ENCODE measurements at places on chromosomes 7 and 10.

DNA sequence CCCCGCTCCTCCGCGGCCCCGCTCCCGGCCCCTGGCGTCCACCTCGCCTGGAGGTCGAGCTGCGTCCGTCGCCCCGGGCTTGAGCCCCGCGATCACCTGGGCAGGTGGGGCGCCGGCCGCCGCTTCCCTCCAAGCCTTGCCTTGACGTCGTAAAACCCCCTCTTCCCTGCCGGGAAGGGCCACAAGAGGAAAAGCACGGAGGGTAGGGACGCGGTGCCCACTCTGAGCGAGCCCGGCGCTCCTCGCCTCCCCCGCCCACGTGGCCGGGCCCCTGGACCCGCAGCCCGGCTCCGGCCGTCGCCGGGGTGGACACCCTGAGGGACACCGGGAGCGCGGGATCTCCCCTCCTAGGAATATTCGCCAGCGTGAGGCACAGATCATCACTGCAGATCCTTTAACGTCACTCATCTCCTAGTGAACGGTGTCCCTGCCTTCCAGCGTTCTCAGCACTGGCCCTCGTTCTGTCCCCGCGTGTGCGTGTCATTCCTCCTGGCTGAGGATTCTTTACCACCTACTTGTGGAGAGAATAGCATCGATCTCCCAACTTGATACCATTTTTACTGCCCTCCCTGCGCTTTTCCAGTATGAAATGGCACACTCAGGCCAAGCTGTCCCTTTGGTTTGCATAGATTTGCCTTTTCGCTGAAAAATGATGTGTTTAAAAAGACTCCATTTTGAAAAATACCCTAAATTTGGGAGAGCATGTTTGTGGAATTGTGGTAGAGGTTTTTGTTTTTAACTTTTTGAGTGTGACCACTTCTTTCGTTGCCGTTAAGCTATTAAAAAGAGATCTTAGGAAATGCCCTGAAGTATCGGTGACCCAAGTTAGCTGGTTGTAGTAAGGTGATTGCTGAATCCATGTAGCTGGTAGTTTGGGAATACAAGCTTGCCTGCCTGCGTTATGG, 649 bp downstream of the ACTR3B start:
- no peak for DNase-seq

DNA sequence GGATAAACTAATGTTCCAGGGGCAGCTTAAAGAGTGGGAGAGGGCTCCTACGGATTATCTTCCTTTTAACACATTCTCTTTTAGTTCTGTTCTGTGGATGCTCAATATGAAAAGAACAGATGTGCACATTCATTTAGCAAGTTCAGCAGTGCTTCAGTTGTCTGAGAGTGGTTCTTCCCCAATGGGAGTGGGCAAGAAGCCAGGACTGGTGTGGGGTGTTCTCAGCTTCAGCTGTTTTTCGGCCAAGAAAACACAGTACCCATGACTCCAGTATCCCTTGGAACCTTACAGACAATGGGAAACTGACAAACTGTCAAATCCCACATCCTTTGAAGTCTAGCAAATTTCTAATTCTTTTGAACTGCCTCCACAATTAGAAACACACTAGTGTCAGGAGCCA, 71.5 kb upstream of the LRRC17 start:
- DNase-seq: no peak

- DNase-seq: no peak
Measured at GRCh38 chr10:81082621-81083376, 545.1 kb downstream of the SH2D4B start.

DNA sequence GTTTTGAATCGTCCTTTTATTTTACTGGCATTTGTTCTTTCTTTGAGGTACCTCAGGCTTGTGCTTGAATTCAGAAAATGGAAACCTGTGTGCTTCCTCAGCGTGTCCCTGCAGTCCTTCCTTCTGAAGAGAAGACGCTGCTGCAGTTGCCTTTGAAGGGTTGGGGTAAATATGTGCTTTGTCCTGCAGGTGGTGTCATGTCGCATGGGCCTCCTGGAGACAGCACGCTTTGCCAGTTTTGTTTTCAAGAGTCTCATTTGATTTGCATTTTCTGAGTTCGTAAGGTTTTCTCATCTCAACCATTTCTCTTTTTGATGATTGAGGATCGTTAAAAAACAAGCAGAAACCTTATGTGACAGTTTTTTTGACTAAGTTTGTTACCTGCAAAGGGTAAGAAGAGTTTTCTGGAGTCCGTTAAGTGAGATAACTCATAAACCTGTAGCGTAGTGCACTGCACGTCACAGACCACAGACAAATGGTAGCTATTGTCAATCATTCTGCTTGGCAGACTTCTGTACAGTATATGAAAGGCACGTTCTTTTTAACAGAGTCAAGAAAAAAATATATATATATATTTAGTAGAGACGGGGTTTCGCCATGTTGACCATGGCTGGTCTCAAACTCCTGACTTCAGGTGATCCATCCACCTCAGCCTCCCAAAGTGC, 57.0 kb downstream of the CDC123 start:
- DNase-seq: no peak

DNA sequence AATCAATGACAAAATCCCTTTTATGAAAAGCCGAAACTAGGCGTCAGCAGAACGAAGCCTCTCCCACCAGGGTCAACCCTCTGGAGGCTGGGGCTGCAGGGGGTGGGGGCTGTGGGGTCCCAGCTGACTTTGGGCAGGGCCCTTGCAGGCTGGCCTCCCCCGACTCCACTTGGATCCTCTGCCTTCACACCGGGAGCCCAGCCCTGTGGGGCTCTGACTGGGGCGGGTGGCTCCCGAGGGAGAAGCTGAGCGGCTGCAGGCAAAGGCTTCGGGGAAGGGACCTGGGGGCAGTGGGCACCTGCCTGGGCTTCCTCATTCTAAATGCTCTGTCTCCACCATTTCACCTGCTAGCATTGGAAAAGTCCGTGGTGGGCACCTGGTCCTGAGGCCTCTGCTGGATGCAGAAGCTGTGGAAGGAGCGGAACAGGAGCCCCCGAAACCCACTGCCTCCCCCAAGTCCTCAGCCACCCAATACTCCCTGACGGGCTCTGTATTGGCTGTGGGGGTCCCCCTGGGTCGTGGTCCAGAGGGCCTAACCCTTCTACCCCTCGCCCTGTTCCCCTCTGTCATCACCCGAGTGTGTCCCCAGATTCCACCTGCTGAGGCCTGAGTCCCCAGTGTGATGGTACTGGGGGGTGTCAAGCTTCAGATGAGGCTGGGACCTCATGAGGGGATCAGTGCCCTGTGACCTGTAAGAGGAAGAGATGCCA, 108.6 kb downstream of the DNAJB6 start:
- DNase-seq: no peak

DNA sequence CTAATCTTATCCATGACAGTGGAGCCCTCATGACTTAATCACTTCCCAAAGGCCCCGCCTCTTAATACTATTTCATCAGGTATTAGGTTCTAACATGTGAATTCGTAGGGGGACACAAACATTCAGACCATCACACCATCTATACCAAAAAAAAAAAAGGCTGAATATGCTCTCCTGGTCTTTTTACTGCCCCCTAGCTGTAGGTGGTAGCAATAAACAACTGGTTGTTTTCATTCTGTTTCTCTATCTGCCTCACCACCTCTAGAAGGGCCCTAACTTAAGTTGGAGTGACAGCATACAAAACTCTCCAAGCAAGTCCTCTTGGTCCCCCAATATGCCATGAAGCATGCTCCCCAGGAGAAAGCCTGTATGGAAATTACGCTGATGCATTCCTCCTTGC, 94.1 kb downstream of the GRM8 start:
- DNase-seq: no peak

- DNase-seq: no peak
Measured at GRCh38 chr7:82291931-82292330, 151.6 kb downstream of the CACNA2D1 start.

- no peak for DNase-seq
Measured at GRCh38 chr10:51106311-51106945, 32.1 kb downstream of the PRKG1 start.

- no peak for DNase-seq
Measured at GRCh38 chr7:30448461-30449189, 30.0 kb downstream of the NOD1 start.

GRCh38 chr10:42149722-42150427, 488.5 kb downstream of the ZNF33B start:
- no peak for DNase-seq

DNA sequence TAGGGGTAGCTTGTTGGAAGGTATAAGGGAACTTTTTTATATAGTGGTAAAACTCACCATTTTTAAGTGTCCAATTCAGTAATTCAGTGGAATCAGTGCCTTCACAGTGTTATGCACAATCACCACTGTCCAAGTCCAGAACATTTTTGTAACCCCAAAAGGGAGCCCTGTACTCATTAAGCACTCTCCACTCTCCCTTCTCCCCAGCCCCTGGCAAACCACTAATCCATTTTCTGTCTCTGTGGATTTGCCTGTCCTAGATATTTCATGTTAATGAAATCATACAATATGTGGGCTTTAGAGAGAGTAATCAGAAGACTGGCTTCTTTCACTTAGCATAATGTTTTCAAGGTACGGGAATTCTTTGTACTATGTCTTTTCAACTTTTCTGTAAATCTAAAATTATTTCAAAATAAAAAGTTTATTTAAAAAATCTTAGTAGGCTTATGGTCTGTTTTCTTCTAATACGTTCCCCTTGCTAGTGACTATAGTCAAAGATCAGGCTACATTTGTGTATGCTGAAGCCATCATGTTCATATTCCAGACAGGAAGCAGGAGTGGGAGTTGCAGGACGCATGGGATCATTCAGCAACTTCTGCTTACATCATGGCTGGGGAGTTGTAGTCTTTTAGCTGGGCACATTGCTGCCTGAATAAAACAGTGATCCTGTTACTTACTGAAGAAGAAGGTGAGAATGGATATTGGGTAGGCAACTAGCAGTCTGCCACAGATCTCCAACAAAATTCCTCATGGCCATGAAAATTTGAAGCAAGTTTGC, 35.4 kb upstream of the TAX1BP1 start:
- no peak for DNase-seq

DNA sequence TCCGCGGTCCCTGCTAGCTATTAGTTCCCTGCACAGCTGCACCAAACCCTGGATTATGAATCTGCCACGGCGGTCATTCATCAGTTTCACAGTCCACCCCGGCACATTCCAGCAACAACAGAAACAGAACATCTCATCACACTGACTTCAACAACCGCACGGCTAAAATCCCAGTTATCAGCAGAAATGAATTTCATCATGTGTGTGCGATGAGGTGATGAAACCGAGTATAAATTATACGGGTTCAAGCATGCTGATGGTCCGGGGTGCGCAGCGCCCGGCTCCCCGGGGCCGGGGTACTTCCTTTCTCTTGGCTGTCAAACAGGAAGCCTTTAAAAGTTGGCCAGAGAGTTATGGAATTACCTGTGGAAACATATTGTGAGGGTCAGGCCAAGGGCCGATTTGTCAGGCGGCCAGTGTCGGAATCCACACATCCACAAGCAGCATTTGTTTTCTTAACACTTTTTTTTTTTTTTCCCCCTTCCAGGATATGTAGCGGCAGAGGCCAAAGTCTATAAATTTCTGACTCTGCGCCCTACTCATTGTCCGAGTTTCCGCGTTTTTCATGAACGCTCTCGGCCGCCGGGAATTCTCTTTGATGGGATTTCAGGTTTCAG, 420.9 kb upstream of the MGMT start:
- DNase-seq: no peak

DNA sequence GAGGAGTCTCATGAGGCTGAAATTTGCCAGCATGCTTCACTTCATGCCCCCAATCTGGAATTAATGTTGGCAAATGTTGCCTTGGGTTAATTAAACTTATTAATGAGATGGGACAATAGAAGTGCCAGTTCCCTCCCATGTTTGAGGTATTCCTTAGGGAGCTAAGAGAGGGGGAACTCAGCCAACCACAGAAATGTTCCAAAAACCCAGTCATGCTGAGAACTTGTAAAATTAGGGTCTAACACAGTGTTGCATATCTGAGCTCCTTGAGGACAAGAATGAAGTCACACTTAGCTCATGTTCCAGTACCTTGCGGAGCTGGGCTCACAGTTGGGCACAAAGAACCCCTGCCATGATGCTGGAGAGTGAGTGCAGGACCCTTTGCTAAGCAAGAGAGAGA, 89.4 kb downstream of the OAT start:
- no peak for DNase-seq

DNA sequence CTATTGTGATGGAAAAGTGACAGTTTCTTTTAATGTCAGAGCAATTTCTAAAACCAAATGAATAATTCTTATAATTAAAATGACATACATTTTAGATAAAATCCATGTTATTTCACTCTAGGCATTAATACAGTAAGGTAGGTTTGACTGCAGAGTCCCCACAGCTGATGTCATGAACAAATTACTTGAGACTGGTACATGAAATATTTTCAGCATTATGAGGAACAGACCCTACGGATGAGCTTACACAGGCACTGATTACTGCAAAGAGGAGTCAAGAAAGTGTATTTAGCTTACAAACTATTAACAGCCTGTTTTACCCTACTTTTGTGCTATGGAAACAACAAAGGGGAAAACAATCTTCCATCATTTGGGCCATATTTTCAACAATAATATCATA, 8.9 kb downstream of the COL1A2 start:
- DNase-seq: no peak

- DNase-seq: no peak
Measured at GRCh38 chr10:26650406-26650805, 47.1 kb upstream of the PDSS1 start.

DNA sequence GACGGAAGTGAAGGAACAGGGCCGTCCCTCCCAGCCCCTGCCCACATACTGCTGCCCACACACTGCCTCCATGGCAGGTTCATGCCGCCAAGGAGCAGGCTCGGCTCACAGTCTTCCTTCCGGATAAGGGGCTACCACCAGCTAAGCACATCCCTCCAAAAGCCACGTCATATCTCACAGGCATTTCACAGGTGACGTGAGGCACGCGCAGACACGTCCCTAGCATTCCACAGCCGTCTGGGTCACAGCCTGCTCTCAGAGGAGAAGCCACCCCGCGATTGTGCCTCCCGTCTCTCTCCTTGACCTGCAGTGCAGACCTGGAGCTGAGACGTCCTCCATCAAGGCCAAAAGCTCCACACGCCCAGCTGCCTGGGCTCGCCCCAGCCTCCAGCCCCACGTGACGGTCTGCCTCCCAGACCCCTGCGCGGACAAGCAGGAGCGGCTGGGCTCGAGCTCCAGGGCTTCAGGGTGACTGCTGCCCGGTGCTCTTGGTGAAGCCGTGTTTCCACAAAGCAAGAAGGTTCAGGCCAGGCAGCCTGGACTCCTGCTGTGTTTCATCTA, 114.0 kb downstream of the MAD1L1 start:
- DNase-seq: no peak

GRCh38 chr10:35555962-35556930, 48.9 kb upstream of the GJD4 start:
- no peak for DNase-seq
